Right ventricle myocardium inferior (tissue), 1 donor: ENCODE measurements at places on chromosomes 4 and X. TPM values are rescaled to one million over a fixed set of nuclear protein-coding genes. Genes with fewer than 3 reads are reported as not detected.

- no peak for DNase-seq
Observed at GRCh38 chrX:1475481-1475880, 22.8 kb upstream of the ASMTL start.

- no peak for DNase-seq
Observed at GRCh38 chr4:112732142-112732541, 95.2 kb downstream of the LARP7 start.

GRCh38 chr4:107682306-107682705 lies 37.7 kb downstream of the PAPSS1 start:
- DNase-seq, result no peak

DNA sequence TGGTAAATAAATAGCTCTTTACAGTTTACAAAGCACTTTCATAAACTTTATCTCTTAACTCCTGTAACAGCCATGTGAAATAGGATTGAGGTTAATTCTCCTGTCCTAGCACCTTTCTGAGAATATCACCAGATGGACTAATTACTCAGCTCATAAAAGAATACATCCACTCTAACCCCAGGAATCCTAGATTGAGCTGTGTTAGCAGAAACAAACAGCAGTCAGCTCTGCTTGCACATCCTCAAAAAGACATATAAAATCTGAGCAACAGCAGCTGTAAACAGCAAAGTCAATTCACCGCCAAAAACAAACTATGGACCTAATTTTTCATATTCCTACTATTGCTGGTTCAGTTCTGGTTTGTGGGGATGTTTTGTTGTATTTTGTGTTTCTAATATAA lies 182.8 kb downstream of the QDPR start:
- DNase-seq, result no peak

GRCh38 chrX:37993837-37994619 lies 12.3 kb upstream of the SYTL5 start:
- DNase-seq, result no peak

GRCh38 chr4:78829296-78829695 lies 53.1 kb downstream of the BMP2K start:
- no peak for DNase-seq

Gene DUX4
- not detected for total RNA-seq

DNA sequence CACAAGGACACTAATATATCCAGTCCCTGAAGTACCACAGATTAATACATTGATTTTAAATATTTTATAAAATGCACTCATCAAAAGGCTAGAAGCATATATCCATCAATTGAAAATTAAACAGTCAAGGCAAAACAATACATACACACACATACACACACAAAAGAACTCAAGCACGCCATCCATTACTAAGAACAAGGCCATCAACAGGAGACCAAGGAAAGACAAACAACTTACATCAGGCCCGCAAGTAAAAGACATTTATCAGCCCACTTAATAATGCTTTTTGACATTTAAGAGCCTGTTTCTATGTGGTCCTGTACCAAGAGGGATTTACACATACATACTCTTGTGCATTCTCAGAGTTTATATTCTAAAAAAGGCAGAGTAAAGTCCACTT lies 50.0 kb upstream of the ZNF827 start:
- no peak for DNase-seq

- DNase-seq, result no peak
Observed at GRCh38 chrX:13093529-13094140, 49.2 kb upstream of the FAM9C start.

GRCh38 chr4:171812665-171813525 lies at the start of gene GALNTL6:
GALNTL6 (plus strand) TSS chr4:171813404.
- DNase-seq, result peak; percentile 58

Gene CRMP1
- 1.5 TPM for total RNA-seq
